HS-5 (cell line): ENCODE measurements at places on chromosomes 6 and 20.

- DNase-seq, result no peak
Observed at GRCh38 chr6:127618729-127619128, 41.8 kb downstream of the C6orf58 start.

DNA sequence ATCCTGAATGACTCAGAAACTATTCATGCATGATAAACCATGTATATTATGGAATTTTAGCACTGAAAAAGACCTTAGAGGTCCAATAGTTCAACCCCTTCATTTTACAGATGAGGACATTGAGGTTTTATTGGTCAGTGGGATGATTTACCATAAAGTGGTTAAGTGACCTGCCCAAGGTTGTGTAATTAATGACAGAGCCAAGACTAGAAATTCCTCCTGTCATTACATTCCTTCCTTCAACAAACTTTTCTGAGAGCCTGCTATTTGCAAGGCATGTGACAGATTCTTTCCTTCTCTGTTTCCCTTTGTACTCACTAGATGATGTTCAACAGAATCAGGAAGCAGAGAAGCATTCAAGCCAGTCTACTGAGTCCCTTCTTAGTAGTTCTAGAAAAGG, 170.7 kb upstream of the KCNK16 start:
- DNase-seq, result peak; percentile 42

GRCh38 chr6:112503091-112503596, 156.0 kb downstream of the RFPL4B start:
- DNase-seq, result no peak

- no peak for DNase-seq
Observed at GRCh38 chr6:160523223-160523622, 140.9 kb downstream of the LPA start.

GRCh38 chr6:117601811-117602150, 530 bp downstream of the GOPC start:
- no peak for DNase-seq

- DNase-seq, result peak; percentile 11
Observed at GRCh38 chr6:91083211-91083610, 496.3 kb upstream of the MAP3K7 start.

DNA sequence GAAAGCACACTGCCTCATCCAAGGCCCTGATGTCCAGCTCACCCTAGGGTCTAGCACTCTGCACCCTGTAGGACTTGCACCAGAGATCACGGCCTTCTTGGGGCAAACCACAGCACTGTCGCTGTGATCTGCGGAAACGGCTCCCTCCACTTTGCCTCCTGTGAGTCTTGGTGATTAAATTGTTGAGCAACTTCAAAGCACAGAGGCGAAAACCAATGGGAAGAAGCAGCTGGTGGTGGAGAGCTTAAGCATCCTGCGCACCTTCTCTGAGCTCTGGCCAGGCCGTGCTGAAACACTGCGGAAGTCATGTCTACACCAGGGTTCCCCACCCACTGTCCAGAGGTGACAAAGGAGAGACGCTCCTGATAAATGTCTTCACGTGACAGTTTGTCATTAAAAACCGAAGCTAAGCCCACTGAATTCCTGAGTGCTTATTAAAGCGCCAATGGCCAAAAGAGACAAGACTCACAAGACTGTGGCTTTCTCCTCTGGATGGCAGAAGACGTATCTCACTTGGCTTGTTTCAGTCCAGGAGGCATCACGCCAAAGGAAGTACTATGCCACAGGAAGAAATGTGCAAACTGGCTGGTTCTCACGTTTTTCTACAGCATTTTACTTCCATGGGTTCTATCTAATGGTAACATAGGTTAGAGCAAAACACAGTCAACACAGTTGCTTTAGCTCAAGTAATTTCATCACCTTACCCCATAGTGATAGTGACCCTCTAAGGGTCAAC, 3.1 kb downstream of the RAMACL start:
- DNase-seq, result no peak

GRCh38 chr20:341682-342081, 5.2 kb upstream of the NRSN2 start:
- DNase-seq, result peak; percentile 89

DNA sequence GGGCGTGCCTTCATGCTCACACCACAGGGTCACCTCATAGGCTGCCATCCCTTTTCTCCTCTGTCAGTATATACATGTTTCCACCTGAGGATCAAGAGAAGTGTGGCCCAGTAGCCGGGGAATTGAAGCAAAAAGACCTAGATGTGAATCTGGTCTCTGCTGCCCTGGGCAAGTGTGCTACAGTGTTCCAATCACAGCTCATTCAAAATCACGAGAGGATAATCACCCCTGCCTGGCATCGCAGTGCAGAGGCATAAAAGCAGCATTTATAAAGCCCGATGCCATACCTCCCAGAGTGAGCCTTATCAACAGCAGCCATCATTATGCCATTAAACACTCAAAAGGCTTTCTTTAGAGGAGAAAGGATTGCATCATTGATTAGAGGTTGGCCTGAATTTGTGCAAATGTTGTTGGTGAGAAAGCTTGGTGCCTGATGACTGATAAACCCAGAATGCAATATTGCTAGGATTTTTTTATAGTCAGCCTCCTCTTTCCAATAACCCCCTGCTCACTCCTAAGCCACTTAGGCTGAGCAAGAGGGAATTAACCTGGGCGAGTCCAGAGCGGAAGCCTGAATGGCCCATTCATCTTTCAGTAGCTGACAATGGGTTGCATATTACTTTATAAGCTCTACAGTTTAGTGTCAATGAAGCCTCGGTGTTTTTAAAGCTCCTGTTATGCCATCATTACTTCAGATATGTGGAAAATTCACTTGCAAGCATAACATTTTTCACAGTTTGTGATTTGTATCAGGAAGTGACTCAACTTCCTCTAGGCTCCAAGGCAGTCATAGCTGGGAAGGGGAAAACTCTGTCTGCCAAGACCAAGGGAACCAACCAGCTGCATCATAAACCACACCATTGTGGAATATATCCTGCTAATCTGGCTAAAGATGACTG, 92.5 kb upstream of the NXT1 start:
- DNase-seq, result peak; percentile 80

DNA sequence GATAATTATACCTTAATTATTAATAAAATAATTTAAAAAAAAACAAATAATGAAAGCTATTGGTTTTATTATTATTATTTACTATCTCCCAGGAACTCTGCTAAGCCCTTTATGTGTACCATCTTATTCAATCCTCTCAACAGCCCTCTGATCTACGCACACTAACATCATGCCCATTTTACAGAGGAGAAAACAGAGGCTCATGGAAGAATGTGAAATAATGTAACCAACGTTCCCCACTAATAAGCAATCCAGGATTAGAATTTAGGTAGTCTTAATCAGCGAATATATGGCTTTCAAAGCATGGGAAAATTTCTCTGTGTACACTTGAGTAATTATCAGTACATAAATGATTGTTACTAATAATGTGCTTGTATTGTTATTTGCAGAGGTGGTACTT, 89.0 kb downstream of the MAFB start:
- no peak for DNase-seq

DNA sequence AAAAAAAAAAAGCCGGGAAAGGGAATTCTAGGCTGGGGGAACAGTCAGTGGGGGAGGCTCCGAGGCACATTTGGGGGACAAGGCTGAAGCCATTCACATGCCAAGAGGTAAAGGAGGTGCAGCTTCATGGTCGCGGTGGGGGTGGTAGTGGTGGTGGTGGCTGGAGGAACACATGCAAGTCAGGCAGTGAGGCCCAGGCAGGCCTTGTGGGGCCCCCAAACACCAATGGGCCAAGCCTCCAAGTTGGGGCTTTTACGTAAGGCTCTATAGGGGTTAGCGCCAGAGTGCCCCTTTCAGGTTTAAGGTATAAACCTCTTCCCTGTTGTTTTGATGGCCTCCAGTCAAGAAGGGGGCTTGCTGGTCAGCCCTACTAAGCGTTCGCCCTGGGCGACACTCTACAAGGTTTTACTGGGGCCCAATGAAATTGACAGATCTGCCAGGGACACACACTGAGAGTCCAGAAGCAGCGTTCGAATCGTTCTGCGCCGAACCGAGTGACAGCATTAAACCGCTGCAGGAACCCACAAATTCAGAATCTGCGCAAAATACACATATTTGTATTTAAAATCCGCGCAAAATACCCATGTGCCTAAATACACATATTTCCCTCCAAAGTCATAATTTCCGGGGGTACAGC, 818 bp upstream of the AP5S1 start:
- no peak for DNase-seq

DNA sequence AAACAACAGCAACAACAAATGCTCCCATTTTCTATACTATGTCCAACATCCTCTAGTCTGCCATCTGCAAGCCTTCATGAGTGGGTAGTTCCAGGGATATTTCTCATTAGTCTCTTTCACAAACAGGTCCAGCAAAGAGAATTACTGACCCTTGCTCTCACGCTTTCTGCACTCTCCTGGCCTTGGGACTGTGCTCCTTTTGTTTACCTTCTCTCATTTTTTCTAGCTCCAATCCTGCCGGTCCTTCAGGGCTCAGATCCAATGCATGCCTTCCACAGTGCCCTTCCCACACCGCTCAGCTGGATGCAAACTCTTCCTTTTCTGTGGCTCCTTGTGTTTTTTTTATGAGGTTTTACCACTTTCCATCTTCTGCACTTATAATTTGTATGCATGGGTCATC, 47.2 kb downstream of the ADTRP start:
- DNase-seq, result no peak

DNA sequence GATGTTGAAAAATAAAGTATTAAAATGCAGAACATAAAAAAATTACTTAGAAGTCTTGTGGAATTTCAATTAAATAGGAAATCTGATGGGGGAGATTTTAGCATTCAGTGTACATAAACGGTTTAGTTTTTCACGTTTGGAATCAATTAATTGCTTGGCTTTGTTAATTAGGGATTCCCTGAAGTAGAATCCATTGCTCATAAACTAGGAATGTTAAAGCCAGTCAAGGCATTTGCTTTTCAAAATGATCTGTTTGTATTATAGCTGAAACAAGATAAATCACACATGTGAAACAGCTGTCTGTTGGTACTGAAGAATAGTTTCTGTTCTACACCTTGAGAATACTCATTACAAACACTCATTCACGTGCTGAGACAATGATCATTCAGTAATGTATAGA, 297.9 kb downstream of the TBC1D7 start:
- no peak for DNase-seq

GRCh38 chr6:83711958-83712357, 3.1 kb upstream of the SNAP91 start:
- DNase-seq, result no peak

DNA sequence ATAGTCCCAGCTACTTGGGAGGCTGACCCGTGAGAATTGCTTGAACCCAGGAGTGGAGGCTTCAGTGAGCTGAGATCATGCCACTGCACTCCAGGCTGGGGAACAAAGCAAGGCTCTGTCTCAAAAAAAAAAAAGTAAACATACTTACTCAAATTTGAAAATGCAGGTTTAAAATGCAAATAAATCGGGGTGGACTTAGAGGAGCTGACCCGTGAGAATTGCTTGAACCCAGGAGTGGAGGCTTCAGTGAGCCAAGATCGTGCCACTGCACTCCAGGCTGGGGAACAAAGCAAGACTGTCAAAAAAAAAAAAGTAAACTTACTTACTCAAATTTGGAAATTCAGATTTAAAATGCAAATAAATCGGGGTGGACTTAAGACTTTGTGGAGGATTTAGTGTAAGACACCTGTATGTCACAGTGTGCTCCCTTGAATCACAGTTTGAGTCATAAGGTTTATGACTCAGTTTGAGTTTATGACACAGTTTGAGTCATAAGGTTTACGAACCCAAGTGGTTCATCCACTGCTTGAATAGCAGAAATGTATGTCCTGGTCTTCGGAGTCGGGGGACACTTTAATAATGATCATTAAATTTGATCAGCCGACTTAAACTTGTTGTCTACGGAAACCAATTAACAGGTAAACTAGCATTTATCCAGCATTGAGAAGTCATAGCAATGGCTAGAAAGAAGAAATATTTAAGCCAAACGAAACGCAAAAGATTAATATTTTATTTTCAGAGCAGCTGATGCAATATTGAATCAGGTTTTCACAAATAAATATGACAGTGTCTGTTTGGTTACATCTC, 6.8 kb upstream of the MRPS10 start:
- peak; percentile 91 for DNase-seq

GRCh38 chr20:20331817-20332216, 36.1 kb upstream of the INSM1 start:
- DNase-seq, result no peak

- DNase-seq, result no peak
Observed at GRCh38 chr6:161228096-161228495, 45.8 kb downstream of the AGPAT4 start.

DNA sequence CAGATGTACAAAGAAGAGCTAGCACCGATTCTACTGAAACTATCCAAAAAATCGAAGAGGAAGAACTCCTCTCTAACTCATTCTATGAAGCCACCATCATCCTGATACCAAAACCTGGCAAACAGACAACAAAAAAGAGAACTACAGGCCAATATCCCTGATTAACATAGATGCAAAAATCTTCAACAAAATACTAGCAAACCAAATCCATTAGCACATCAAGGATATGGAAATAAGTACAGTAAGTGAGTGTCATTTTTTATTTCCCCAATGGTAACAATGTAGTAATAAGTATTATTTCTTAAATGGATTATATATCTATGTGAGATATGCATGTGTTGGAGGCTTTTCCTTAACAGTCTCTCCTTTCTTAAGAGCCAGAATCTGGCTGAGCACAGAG, 134.5 kb upstream of the SMLR1 start:
- no peak for DNase-seq

DNA sequence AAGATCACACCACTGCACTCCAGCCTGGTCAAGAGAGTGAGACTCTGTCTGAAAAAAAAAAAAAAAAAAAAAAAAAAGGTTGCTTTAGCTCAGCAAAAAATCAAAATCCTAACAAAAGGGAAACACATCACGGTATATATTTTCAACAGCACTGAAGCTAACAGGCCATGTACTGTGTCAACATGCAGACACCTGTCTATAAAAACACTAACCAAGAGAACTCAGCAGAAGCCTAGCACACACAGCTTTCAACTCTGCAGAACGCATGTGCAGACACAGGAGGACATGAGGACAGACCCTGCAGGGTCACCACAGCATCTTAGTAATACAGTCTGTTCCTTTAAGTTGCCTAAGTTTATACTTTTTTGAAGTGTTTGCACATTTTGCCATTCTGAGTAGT, 13.5 kb downstream of the NINL start:
- no peak for DNase-seq

- DNase-seq, result peak; percentile 99
Observed at GRCh38 chr20:2237059-2237458, 58.7 kb upstream of the TGM3 start.

DNA sequence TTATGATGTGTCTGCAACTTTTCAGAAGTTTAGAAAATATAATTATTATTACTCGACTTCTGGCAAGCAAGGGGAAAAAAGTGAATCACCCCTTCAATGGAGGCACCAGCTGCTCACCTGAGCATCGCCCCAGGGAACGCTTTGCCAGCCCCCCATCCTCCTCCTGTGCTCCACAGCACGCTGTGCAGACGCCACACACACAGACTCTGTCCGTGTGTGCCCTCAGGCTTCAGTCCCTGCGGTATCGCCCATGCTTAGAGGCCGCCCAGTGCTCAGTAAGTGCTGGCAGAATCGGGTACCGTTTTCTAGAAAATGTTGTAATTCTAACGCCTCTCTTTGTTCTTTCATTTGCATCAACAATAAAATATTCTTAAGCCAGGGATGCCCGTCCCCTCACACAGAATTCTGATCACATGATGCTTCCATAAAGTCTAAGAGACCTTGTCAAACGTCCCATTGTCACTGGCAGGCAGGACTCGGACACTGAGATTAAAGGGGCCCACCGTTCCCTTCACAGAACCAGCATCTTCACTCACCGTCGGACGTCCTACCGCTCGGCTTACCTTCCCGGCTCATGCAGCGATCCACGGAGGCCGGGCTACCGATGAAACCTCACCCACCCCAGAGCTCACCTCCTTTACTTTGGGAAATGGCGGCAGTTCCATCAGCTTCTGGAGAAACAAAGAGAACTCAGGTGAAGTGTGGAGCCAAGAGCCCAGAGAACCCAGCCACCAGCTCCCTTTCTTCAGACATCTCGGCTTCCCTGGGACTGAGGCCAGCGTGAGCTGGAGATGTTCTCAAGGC, 105.5 kb downstream of the DLL1 start:
- DNase-seq, result no peak
